WTC11 (cell line): ENCODE measurements at places on chromosomes 3 and 15. TPM values are rescaled to one million over a fixed set of nuclear protein-coding genes. Genes with fewer than 3 reads are reported as not detected.
A peak's percentile ranks its signal among the peaks of the same experiment; 100 is the strongest.

- no peak for DNase-seq
Measured at GRCh38 chr3:109195815-109196214, 59.3 kb downstream of the C3orf85 start.

DNA sequence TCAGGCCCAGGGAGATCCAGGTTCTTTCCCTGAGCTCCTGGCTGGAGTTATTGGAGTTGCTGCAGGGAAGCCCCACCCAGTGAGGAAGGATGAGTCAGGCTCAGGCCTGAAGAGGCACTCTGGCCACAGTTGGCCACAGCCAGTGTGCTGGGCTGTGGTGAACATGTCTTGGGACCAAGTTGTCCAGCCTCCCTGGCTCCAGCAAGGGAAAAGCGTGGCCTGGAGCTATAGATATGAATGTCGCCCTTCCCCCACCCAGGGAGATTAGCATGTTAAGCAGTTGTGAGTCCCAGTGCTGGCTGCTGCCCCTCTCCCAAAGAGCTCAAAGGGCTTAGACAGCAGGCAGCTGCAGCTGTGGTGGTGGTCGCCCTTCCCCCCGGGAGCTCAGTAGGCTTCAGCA lies 963.2 kb downstream of the ROBO2 start:
- DNase-seq = no peak

DNA sequence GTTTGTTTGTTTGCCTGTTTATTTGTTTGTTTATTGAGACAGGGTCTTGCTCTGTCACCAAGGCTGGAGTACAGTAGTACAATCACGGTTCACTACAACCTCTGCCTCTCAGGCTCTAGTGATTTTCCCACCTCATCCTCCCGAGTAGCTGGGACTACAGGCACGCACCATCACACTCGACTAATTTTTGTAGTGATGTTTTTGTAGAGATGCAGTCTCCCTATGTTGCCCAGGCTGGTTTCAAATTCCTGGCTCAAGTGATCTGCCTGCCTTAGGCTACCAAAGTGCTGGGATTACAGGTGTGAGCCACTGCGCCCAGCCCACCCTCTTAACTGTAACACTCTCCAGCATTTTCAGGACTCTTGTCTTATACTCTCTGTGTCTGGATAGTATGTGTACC lies 26.7 kb downstream of the PLD1 start:
- DNase-seq = no peak

GRCh38 chr15:39697509-39697908 lies 85.1 kb downstream of the FSIP1 start:
- no peak for DNase-seq

Gene SLC28A1
- total RNA-seq = 0.14 to 0.16 TPM in 2 of 3 replicates, not detected in the other

DNA sequence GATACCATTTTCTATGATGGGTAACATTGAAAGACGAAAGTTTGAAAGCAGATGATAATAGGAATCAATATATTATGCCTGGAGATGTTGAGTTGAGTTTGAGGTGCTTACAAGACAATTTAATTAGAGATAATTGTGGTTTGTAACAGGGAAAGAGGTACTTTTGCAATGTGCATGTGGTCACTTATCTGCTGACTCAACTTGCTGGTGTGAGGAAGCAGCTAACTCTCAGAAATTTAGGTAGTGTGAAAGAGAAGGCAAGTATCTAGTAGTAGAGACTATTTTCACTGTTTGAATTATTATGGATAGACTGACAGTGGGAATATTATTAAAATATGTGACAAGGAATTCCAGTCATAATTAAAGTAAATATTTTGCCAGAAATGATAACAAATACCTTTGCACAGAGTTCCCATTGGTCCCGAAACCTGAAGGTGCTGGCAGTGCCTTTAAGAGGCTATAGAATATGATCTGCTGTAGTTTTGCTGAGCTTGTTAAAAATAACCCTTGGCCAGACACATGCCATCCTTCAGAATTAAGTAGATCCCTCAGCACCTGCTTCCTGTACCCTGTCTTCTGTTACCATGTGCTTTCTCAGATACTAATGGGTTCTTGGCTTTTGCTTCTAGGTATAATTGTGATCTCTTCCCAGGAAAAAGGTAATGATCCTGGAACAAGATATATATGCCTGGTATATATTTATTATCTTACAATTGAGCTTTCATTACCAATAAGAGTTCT lies 315.9 kb downstream of the BCHE start:
- DNase-seq = no peak

- DNase-seq = no peak
Measured at GRCh38 chr3:186566772-186567071, 417 bp downstream of the TBCCD1 start.

Gene SLC22A13
- 0.16 to 0.42 TPM (median 0.30 TPM) in 3 replicates for total RNA-seq

DNA sequence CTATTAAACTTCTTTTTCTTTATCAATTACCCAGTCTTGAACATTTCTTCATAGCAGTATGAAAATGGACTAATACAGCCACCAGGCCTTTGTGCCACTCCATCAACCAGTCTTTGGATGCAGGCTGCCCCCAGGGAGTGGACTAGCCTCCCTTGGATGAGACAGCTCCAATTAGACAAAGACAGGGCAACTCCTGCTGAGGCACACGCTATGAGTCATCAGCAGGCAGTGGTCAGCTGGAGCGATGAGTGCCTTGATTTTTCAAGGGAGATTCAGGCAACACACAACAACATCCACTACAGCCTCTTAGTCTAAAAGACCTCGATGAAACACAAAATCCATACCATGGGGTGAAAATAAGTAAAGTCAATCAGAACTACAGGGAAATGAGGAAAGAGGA lies 160.1 kb downstream of the ARRDC4 start:
- no peak for DNase-seq

Gene TAMM41
- total RNA-seq = 23.0 to 31.3 TPM (median 26.8 TPM) in 3 replicates

- no peak for DNase-seq
Measured at GRCh38 chr3:4983739-4984510, 4.7 kb downstream of the BHLHE40 start.

Gene CSK
- 55.1 to 55.9 TPM (median 55.3 TPM) in 3 replicates for total RNA-seq

Gene PCNP
- 187 to 193 TPM (median 192 TPM) in 3 replicates for total RNA-seq

Gene POPDC2
- total RNA-seq = 0.48 to 0.64 TPM (median 0.53 TPM) in 3 replicates

DNA sequence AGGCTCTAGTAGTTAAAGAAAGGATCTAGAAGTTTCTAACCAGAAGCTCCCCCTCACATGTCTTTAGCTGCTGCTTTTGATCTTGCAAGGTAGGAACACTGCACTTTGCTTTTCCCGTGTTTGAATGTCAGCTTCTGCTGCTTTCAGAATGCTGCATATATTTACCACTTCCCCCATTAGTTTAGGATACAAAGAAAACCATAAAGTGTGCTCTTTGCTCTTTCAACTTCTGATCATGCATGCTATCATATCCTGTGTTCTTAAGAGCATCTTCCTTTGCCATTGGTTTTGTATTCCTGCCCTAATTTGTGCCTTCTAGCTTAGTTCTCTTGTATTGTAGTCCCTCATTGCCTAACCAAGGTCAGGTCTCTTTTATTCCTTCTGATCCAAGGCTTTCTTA lies 43.3 kb downstream of the ZNF609 start:
- DNase-seq = no peak

GRCh38 chr15:43524254-43524845 lies 6.9 kb downstream of the MAP1A start:
- no peak for DNase-seq

Gene DYNC1LI1
- total RNA-seq = 38.9 to 43.6 TPM (median 42.8 TPM) in 3 replicates

- no peak for DNase-seq
Measured at GRCh38 chr3:52546111-52546901, 9.9 kb downstream of the UQCC5 start.

Gene BCL6
- 10.2 to 11.8 TPM (median 11.2 TPM) in 3 replicates for total RNA-seq

DNA sequence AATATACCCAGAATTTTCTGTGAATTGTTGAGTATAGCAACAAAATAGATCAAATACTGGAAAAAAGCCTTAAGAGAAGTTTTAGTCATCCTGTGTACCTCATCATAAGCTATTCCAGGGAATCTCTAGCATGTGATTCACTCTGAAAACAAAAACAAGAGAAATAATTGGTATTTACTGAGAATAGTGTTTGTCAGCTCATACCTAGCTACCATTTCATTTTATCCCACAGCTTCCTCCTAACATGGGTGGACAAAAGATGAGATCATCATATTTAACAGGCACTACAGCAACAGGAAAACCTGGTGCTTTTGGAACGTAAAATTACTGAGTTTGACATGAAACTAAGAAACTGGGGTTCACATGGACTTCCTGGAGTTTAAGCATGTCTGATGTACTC lies 753.5 kb upstream of the NECTIN3 start:
- no peak for DNase-seq

- peak; percentile 58 for DNase-seq
Measured at GRCh38 chr3:104133630-104134029, 1233.1 kb upstream of the ALCAM start.

GRCh38 chr15:34358367-34358766 lies 8.6 kb downstream of the LPCAT4 start:
- DNase-seq = no peak

DNA sequence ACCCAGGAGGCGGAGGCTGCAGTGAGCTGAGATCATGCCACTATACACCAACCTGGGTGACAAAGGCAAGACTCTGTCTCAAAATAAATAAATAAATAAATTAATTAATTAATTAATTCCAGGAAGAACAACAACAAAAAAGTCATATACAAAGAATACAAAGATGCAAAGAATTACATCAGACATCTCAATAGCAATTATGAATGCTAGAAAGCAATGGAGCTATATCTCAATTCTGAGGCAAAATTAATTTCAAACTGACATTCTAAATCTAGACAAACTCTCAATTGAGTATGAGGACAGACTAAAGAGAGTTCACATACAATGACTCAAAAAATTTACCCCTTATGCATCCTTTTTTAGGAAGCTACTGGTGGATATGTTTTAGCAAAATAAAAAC lies 69.6 kb upstream of the CTNNB1 start:
- DNase-seq = no peak

- no peak for DNase-seq
Measured at GRCh38 chr3:127408022-127408683, 120.3 kb upstream of the PRR20G start.

DNA sequence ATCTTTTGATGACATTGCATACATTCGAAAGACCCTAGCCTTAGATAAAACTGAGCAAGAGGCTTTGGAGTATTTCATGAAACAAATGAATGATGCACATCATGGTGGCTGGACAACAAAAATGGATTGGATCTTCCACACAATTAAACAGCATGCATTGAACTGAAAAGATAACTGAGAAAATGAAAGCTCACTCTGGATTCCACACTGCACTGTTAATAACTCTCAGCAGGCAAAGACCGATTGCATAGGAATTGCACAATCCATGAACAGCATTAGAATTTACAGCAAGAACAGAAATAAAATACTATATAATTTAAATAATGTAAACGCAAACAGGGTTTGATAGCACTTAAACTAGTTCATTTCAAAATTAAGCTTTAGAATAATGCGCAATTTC lies 16.7 kb downstream of the KCNMB3 start:
- no peak for DNase-seq

Gene DGKG
- 0.30 to 0.92 TPM (median 0.57 TPM) in 3 replicates for total RNA-seq

Gene PSTPIP1
- total RNA-seq = 1.3 to 1.6 TPM (median 1.5 TPM) in 3 replicates

Gene CLSTN2
- 0.32 to 0.46 TPM (median 0.35 TPM) in 3 replicates for total RNA-seq

- DNase-seq = no peak
Measured at GRCh38 chr3:75049533-75049932, 435.1 kb upstream of the CNTN3 start.

Gene LRRC31
- not detected in 3 replicates for total RNA-seq

Gene RTP4
- not detected in 3 replicates for total RNA-seq

Gene ISG20
- 3.8 to 5.6 TPM (median 4.5 TPM) in 3 replicates for total RNA-seq

Gene P2RY13
- total RNA-seq = not detected in 3 replicates

GRCh38 chr15:74007820-74008371 lies 13.4 kb downstream of the PML start:
- no peak for DNase-seq
